Activated CD4-positive, alpha-beta T cell treated with anti-CD3 and anti-CD28 coated beads, Interleukin-2, amount 50 U/mL, for 24 hours (primary cell): ENCODE measurements at places on chromosomes 1 and 21.

- DNase-seq, result no peak
These were observed 712.0 kb upstream of the PRMT6 start for GRCh38 chr1:106344494-106344893.

DNA sequence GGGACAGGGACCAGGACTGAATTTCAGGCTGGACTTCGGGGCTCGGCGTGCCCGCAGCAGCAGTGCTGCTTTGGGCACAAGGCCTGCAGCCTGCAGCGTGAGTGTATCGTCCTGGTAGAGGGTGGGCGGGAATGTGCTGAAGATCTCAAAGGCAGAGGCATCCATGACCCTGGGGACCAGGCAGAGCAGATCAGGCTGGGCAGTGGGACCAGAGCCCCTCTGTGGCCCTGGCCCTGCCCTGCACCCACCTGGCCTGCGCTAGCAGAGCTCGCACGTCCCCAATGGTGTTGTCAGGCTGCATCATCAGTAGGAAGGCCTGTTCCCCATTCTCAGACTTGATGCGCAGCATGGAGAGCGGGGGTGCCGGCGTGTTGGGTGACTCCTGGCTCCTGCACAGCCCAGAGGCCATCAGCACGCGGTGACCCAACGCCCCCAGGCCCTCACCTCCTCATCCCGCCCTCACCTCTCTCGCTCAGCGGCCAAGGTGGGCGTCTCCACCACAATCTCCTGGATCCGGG is 2.6 kb downstream of the SH3BGRL3 start:
- DNase-seq, result no peak

DNA sequence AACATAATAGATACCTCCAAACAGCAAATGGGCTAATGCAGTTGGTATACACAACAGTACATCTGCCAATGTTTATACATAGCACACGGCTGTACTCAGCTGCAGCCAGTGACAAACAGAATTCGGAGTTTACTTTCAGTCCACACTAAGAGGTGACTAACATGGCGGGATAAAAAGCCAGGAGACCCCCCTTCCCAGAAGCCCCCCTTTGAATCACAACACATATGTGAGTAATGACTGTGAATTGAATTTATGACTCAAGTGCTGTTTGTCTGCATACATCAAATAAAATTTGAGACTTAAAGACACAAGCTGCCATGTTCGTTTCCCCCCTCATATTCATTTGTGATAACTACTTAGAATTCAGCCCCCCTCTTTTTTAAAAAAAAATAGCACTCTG is 113.2 kb downstream of the RUNX1 start:
- no peak for DNase-seq

DNA sequence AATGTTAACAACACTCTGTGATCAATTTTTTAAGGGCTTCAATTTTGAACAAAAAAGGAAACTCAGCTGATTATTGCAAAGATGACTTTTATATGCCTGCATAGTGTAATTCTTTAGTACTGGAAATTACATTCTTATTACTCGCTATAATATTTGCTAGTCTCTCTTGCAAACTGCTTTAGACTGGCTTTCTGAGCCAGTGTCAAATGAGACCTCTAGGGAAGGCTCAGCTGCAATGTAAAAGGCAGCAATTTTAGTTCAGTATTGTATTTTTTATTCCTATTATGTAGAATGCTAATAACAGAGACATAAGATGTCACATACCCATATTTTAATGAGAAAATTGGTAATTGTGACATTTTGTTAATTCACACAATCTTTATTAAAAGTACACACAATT is 338.1 kb upstream of the LYPLAL1 start:
- DNase-seq, result no peak

GRCh38 chr21:18622383-18622782 is 218.8 kb upstream of the TMPRSS15 start:
- DNase-seq, result no peak

GRCh38 chr1:166136222-166136621 is 30.6 kb downstream of the FAM78B start:
- DNase-seq, result no peak
